Vein endothelial cell (primary cell): ENCODE measurements at places on chromosomes 13 and 19. TPM values are rescaled to one million over a fixed set of nuclear protein-coding genes. Genes with fewer than 3 reads are reported as not detected.

CYSLTR2 gene
- total RNA-seq = 0.10 and 0.33 TPM in 2 replicates

CEACAM3 gene
- not detected in 2 replicates for total RNA-seq

ZNF575 gene
- 0.38 and 0.65 TPM in 2 replicates for total RNA-seq

CDK8 gene
- 17.0 and 21.3 TPM in 2 replicates for total RNA-seq
